ENCODE measurements at places on chromosomes 3 and 15.

DNA sequence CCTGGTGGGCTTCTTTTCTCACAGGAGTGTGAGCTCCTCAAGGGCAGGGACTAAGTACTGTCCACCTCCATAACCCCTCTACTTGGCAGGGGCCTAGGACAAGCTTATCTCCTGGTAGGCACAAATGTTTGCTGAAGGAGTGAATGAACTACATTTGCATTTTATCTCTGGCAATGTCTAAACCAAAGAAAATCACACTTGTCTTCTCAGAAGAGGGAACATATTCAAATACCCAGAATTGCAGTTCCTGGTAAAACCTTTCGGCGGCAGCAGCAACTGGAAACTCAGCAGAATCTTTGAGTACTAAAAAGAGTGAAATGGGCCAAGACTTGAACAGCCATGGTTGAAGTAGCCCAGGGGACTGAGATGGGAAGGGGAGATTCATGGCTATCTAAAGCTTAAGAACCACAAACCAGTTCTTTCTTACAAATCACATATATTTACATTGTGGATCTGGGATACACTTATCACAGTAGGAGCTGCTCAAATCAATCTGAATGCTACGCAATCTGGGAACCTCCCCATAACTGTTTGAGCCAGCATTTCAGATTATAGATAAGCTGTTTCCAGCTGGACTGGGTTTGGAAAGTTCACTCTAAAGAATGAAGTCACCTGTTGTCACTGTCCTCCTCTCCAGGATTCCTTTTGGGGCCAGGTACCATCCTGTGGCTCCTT is 18.7 kb upstream of the PTPN9 start:
- DNase-seq: no peak

DNA sequence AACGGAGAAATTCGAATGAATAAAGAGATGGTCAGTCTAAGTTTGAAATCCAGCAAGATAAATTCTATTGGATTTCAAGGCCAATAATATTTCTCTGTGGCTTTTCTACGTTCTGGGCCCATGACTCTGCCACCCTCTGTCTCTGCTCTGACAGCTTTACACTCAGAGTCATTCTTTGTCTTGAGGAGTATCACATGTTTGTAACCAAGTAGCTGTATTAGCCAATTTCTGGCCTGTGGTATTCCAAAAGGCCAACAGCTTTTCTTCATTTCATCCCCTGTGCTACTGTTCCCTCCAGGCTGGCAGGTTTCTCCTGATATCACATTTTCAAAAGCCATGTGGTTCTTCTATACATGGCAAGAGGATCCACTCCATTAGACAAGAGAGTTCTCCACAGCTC is 324.1 kb upstream of the CNTN4 start:
- DNase-seq: no peak

DNA sequence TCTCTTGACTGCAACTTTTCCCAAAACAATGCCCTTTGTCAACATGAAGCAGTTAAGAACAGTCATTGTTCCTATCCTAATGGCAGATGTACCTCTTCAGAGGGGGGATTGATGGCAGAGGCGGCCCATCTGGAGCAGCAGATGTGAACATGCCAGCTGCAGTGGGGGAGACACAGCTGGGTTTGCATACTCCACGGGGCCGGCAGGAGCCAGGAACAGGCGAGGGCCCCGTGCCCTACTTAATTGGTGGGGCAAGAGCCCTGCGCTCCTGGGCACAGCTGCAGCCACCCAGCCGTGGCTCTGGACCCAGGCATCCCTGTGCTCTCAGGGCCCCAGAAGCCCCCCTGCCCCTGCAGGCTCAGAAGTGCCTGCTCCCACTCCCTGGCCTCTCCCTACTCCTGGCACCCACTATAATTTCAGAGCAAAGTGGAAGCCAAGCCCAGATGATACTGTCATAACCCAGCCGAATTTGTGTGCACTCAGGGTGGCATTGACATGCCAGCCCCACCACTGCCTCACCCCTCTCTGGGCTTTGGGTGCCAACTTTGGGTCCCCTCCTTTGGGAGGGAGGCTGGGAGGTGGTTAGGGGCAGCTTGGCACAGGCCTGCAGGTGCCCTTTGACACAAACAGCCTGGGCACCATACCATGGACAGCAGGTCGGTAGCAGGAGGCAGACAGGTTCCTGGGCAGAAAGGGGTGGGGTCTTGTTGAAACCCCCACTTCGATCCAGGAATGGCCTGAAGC is 34.6 kb downstream of the ROPN1B start:
- DNase-seq: no peak

DNA sequence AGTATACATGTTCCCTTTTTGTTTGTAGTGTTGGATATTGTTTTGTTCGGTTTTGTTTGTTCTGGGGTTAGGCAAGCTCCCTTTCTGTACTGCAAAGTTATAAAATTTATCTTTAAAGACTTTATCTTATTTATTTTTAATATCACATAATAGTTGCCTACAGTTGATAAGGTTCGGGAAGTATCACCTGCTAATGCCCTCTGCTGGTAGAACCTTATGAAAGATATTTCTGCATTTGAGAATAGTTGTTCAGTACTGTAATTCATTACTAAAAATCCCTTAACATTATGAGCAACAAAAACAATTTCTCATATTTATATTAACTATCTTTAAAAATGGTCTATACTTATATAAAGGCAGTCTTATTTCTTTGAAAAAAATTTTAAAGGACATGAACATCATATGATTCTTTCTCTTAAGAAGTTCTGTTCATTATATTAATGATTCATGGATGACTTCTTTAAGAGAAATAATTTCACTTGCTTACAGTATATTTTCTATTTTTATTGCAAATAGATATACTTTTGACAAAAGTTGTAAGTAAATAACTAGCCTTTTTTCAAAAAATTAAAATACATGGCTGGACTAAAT is 1126.8 kb downstream of the SI start:
- no peak for DNase-seq

DNA sequence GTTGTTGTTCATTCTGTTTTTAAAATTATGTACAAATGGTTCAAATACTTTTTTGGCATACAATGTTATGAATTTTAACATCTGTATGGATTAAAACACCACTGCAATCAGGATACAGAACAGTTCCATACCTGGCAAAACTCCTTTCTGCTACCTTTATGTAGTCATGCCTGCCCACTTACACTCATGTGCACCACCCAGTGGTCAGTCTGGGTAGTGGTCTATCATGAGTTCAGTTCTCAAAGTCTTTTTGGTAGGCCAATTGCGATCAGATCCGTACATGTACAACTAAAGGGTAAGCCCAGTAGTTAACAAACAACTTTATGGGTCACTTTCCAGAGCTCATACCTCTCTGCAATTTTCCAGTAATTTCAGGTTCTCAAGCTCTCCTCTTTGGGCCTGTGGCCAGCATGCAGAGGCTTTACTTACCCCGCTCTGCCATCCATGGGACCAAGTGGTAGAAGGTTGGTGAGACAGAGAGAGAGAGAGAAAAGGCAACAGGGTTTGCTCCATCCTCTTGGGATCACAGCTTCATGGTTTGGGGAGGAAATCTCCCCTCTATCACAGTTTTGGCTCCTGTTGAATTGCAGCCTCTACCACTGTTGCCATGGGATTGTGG is 63.9 kb upstream of the FAM98B start:
- peak; percentile 11 for DNase-seq

- no peak for DNase-seq
These were observed 3.2 kb downstream of the ZIC1 start for GRCh38 chr3:147412261-147412916.

DNA sequence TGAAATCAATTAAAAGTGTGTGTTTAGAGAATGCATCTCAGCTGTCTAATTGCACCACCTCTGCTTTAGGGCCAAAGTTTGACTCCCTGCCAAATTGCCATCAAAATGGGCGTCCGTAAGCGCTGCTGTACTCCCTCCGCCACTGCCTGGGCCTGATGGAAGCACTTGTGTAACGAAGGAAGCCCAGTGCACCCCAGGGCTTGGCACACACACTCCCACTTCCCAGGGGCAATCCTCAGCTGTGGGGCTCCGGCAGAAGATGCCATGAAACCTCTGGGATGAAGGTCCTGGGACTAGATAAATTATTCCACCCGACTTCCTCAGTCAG is 137.8 kb downstream of the RORA start:
- DNase-seq: no peak

- no peak for DNase-seq
These were observed 31.6 kb upstream of the ACP3 start for GRCh38 chr3:132285620-132285945.

- DNase-seq: no peak
These were observed 51.4 kb upstream of the RNF7 start for GRCh38 chr3:141686466-141687291.

GRCh38 chr3:159645874-159646273 is 342.8 kb upstream of the IL12A start:
- no peak for DNase-seq

GRCh38 chr15:82625136-82625535 is 22.0 kb downstream of the CPEB1 start:
- DNase-seq: no peak

- DNase-seq: no peak
These were observed 95.7 kb downstream of the HHLA2 start for GRCh38 chr3:108391917-108392593.

GRCh38 chr3:146044046-146044445 is 116.9 kb downstream of the PLOD2 start:
- no peak for DNase-seq

DNA sequence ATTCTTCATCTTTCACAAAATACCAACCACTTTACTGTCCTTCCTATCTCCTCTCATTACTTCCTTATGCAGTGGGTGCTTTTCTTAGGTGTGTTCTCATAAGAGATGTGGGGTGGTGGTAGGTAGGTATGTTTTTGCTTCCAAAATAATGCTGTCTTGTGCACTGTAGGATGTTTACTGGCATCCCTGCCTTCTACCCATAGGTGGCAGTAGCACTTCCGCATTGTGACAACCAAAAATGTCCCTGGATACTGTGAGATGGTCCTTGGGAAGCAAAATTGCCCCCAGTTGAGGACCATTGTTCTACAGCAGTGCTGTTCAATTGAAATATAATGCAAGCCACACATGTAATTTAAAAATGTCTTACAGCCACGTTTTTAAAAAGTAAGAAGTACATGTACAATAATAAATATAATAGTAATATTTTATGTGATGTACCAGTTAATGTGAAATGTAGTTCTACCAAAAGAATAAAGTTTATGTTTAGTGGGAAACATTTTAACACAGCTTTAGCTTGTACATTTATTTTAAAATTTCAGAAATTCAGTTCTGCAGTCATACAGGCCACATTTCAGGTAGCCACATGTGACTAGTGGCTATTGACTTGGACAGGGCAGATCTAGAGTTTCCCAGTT is 75.2 kb downstream of the NEO1 start:
- DNase-seq: no peak

DNA sequence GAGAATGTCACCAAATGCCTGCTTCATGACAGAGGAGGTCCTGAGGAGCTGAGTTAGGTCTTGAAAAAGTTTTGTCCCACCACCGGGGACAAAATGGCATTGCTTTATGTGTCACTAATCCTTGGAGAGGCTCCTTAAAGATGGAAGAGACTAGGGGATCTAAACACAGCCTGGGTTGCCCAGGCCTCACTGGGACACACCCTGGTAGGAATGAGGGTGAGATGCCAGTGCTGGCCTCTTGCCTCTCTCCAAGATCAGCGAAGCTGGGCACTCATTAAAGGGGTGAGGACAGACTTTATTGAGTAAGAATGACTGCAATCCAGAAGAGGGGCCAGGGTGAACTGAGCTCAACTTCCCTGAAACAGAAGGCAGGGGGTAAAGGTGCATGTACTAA is 58.5 kb upstream of the KLF13 start:
- no peak for DNase-seq

DNA sequence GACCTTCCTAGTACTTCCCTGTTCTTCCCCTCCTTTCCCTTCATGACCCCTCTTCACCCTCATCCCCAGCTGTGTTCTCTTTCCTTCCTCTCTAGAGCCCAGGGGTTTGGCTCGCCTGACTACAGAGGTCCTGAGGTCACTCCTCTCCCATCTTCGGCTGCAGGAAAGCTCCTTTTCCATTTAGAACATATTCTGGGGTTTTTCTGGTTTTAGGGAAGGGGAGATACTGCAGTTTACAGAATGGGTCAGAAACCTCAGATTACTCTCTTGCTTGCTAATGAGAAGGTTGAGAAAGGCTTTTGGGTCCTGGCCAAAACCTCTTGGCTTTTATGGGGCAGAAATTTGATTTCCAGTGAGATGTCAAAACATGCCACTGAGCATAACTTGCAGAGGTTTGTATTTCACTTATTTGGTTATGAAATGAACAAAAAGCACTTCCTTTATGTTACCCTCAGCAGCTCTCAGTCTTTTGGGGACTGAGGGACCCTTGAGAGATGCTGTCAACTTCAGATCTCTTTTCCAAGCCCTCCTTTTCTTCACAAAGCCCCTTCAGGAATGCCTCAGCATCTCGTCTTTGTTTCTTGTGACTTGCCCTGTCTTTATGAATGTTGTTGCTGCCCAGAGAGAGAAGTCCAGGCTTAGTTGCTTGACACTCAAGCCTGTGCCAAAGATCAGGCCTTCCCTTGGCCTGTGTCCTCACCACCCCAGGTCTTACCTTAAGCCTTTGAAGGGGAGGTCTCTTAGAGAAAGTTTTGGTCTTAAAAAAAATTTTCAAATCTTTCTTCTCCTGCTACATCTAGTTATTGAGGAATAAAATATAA is 121.7 kb upstream of the TPM1 start:
- DNase-seq: no peak

DNA sequence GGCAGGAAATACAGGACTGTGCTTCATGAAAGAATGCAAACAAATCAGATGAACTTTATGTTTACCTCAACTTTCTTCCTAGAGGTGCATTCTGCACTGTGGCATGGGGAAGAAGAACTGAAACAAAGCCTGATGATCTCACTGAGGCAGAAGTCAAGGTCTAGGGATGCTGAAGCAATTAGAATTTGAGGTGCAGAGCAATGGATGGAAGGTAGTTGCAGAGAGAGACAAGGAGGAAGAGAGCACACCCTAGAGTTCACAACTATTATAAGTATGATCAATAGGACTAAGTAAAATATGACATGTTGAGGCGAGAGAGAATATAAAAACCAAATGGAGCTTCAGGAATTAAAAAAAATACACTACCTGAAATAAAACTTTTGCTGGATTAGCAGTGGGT is 420.1 kb downstream of the EDEM1 start:
- no peak for DNase-seq

GRCh38 chr3:186760141-186760833 is 23.1 kb upstream of the EIF4A2 start:
- no peak for DNase-seq

DNA sequence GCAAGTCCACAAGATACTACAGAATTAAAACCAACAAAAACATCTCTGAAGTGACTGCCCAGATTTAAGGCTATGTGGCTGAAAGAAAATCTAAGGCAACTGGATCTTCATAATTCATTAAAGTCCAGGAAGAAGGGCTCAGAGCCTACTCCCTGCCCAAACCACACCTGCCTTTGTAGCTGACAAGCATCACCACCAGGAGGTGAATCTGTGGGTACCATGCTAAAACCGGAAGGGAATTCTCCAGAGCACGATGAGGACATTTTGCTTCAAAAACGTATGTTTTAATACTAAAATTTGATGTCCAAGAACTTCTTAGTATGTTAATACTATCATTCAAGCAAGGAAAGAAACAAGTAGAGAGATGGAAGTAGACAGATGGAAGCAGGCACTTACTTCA is 495.9 kb upstream of the NECTIN3 start:
- no peak for DNase-seq

- no peak for DNase-seq
These were observed 457.4 kb downstream of the SHQ1 start for GRCh38 chr3:72390841-72391240.
